ENCODE measurements at places on chromosomes 5 and 9.

DNA sequence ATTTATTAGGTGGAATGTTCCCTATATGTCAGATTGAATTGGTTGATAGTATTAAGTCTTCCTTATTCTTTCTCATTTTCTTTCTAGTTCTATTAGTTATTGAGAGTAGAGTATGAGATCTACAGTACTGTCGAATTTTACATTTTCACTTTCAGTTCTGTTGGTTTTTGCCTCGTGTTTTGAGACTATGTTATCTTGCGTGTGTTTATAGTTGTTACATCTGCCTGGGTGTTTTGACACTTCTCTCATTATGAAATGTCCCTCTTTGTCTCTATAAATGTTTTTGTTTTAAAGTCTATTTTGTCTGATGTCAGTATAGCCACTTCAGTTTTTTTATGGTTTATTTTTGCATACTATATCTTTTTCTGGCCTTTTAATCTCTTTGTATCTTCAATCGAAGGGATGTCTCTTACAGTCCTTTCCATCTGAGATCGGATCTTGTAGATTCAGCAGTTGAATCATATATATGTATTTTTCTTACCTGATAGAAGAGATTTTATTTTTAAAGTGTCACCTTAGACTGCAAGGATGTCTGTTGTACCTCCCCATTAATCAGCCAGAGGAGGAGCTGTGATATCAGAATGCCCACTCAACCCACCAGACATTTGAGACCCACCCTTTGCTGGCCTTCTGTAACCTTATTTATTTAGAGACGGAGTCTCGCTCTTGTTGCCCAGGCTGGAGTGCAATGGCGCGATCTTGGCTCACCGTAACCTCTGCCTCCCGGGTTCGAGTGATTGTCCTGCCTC, 20.7 kb downstream of the EHMT1 start:
- DNase-seq, result no peak

DNA sequence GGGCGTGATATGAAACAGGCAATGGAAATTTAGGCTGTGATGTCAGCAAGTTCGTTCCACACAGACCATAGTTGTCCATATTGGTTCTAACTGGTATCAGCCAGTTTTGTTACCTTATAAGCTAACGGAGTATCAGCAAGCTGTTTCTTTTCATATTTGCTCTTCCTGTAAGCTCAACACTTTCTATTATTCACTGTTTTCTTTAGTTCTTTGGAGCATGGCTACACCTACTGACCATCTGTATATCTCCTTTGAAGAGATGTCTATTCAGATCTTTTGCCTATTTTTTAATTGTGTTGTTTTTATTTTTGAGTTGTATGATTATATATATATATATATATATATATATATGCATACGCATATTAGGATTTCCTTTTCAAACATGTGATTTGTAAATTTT, 1057.2 kb upstream of the CDH10 start:
- DNase-seq, result no peak

DNA sequence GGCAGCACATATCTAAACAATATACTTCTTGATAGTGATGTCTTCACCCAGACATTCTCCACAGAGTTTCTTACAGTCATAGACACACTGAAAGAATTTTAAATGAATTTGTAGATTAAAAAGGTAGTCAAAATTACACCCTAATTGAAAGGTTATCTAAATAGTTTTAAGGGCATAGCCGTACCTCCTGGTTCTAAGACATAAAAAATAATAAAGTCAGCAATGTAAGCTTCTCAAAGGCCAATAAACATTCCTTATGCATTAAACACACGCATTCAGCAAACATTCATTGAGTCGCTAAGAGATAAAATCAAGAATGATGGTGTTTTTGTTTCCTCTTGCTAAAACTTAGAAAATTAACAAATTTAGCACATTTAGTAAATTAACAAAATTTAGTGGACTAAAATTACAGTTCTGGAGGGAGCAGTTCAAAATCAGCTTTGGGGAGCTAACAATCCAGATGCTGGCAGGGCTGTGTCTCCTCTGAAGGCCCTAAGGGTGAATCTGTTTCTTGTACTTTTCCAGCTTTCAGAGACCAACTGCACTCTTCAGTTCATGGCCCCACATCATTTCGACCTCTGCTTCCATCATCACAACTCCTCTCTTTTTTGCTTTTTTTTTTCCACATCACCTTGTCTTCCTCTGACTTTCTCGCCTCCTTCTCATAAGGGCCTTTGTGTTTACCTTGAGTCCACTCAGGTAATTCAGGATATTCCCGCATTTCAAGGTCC, 516.5 kb downstream of the DNAH5 start:
- DNase-seq, result no peak

DNA sequence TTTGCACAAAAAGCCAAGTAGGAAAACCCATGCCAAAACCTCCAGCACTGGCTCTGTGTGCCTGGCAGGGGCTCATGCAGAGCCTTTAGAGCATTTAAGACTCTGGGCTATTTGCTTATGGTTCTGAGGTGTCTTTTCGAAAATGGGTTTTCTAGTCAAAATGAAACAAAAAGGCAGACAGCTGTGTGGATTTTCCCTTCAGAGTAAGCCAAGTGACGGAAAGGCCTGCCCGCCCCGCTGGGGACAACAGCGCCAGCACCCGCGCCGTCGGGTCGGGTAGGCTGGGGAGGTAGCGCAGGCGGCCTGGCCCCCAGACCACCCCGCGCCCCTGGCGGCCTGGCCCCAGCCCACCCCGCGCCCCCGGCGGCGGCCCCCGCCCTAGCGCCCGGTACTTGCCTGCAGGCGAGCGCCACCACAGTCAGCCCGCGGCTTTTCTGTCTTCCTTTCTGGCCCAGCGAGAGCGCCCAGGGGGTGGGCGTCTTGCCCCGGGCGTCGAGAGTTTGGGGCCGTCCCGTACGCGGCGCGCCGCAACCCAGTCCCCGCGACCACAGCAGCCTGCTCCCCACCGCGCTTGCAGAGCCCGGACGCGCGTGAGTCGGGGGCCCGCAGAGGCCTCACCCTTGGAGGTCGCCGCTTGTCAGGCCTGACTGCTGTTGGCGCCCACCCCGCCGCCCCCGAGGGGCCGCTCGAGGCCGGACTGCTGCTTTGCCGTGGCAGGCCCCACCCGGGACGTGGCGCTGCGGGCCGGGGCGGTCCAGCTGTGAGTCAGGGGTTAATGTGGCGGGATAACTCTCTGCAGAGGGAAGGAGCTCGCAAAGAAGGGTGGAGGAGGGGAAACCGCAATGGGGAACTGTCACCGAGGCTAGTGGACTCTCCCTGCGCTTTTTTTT, at the start of gene TICAM2:
TSS of gene TICAM2 (minus strand) at position 779 of the 890 bp plus-strand sequence. CDS start 21,223 bp downstream, outside the sequence.
- DNase-seq, result peak; percentile 69

DNA sequence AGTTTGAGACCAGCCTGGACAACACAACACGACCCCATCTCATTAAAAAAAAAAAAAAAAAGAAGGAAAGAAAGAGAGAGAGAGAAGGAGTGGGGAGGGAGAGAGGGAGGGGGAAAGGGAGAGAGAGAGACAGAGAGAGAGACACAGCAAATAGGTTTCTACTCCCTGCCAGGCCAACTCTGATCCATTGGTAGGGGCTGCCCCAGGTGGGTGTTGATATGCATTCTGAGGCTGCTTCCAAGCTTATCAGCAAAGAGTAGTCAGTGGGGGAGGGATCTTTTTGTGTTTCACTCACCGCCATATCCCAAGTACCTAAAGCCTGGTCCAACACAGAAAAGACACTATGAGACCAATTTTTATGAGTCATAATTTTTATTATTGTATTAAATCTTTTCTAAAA, 57.0 kb upstream of the SAP30L start:
- no peak for DNase-seq

DNA sequence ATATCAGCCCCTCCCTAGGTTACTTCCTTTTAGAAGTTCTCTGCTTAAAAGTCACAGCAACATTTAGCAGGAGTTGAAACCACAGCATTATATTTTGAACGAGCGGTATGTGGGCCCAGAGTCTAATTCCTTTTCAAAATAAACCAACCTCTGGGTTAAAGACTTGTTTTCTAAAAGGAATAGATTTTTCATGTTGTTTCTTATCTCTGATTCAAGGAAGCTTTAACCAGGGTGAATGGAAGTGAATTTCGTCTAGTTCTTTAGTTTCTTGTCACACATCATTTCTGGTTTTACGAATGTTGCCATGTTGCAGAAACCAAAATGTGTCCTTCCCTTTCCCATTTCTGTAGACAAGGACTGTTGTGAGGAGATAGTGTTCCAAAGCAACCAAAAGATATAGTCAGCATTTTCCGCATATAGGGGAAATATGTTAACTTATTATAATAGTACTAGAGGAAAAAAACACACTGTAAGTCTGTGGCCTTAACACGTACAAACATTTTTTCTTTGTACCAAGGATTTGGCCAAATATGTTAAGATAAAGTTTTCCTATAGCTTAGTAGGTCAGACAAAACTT, 142.4 kb downstream of the PCSK5 start:
- DNase-seq, result no peak

DNA sequence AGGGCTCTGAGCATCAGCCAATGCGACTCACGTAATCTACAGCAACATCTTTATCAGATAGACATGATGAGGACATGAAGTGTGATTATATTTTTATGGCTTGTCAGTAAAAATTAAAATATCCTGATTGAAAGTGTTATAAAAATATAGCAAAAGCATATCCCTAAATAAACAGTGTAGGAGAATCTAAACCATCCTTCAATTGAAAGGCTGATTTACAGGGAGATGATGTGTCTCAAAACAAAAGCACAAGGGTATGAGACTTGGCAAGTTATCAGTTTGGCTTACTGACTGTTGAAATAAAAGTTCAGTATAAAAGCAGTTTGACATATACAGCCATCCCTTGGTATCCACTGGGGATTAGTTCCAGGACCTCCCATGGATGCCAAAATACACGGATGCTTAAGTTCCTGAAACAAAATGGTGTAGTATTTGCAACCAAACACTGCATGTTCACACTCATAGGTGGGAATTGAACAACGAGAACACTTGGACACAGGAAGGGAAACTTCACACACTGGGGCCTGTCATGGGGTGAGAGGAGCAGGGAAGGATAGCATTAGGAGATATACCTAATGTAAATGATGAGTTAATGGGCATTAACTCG, 149.9 kb upstream of the MAP1B start:
- DNase-seq, result no peak

DNA sequence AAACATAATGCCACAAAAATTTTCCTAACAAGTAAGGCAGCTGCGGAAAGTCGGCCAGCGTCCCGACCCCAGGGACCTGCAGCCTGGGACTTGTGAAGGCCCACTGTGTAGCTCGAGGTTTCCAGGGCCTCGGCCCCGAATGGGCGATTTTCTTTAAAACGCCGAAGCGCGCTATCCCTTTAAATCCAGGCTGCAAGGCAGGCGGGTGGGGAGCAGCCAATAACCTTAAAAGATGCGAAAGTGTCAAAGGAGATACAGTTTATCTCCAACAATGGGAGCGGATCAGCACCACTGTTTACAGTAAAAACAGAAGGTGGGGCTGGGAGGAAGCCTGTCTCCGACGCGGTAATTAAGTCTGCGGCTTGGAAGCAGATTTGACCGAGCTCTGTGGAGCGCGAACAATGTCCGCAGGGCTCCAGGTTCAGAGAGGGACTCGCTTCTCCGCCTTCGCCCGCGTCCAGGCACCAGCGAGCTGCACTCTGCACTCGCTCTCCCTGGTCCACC, 1.7 kb upstream of the ZSWIM6 start:
- DNase-seq, result no peak

GRCh38 chr5:61675015-61675692, 343.1 kb downstream of the ZSWIM6 start:
- no peak for DNase-seq

DNA sequence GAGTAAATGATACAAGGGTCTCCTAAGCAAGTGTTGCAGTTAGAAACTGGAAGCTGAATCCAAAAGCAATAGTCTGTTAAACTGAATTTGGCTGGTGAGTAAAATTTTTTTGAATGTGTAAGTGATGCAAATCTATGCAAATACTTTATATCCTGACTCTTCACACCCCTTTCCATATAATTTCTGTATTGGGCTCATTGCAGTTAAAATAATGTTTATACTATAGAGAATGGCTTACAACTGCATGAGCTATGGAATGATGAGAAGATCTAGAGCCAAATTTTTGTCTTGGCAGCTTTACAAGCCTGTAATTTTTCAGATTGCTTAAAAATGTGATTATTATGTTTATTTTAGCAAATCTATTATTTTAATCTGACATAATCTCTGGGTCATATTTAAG, 57.0 kb upstream of the GABRA1 start:
- no peak for DNase-seq

- no peak for DNase-seq
Measured at GRCh38 chr5:130692770-130693169, 472.3 kb downstream of the HINT1 start.

DNA sequence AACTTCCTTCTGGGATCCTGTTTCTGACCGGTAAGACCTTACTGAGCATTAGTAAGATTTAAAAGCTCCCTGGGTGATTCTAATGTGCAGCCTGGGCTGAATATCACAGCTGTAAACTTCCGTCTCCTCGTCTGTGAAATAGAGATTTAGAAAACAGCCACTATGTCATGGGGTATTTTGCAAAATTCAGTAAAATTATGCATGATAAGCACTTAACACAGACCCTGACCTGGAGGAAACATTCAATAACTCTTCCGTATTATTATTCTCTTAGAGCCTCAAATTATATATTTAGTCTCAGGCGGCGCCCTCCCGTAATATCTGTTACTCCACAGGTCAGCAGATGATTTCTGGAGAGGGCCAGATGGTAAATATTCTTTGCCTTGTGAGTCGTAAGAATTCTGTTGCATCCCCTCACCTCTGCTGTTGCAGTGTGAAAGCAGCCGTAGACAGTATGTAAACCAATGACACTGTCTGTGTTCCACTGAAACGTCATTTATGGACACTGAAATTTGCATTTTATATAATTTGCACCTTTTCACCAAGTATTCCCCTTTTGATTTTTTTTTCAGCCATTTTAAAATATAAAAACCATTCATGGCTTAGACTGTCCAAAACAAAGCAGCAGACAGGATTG, 39.2 kb upstream of the RARS1 start:
- no peak for DNase-seq

DNA sequence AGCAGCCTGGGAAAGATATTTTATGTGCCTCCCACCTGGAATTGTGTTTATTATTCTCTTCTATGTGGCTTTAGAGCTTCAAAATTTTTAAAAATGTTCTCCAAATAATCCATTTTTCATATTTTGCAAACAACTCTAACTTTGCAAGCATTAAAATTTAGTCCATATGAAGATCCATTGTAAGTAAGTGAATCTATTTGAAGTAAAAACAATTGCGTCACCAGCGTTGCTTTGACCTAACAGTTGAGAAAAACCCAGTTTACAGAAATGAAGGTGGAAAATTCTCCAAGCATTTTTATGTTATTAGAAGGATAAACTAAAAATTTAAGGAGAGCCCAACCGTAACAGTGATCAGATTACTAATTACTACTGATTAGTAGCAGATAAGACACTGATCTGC, 38.9 kb upstream of the TLX3 start:
- no peak for DNase-seq

GRCh38 chr9:99565203-99565602, 256.5 kb upstream of the NR4A3 start:
- no peak for DNase-seq

- no peak for DNase-seq
Measured at GRCh38 chr5:44389090-44389822, at the start of gene FGF10. FGF10 (minus strand) TSS chr5:44389420; CDS start chr5:44388682, 738 bp downstream.

DNA sequence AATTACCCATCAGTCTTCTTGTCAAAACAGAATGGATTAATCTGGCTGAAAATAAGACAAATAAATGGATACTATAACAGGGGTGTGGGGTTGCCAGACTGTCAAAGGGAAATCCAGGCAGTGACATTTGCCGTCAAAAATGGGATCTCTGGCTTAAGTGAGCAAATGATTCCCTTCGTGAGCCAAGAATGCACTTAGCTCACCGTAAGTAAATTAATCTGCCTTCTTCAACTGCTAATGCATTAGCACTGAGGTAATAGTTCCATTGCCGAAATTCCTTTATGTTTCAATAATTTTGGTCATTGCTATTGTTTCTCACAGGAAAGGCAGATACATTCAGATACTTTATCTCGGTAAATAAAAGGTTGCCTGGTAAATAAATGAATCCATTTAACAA, 377.8 kb downstream of the KIAA0825 start:
- no peak for DNase-seq

Measured in activated naive CD8-positive, alpha-beta T cell treated with anti-CD3 and anti-CD28 coated beads, Interleukin-2, amount 50 U/mL, for 24 hours (primary cell).